ENCODE measurements at places on chromosomes 12 and 14. TPM values are rescaled to one million over a fixed set of nuclear protein-coding genes. Genes with fewer than 3 reads are reported as not detected.

DNA sequence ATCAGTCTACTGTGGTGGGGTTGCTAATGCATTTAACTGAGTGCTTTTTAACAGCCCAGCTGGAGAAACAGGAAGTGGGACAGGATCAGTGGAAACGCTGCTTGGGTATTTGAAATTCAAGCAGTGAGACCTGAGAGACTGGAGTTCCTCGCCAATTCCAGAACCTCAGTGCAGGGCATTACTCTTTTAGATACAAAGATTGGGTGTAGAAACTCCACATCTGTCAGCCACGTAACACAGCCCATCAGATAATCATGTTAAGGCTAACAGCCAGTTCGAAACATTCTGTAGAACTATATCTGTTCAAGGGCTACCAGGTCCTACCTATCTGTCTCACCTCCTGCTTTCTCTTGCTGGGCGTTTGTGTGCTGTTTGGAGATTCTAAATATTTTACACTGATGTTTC lies 45.5 kb downstream of the RAD52 start:
- DNase-seq, result no peak

DNA sequence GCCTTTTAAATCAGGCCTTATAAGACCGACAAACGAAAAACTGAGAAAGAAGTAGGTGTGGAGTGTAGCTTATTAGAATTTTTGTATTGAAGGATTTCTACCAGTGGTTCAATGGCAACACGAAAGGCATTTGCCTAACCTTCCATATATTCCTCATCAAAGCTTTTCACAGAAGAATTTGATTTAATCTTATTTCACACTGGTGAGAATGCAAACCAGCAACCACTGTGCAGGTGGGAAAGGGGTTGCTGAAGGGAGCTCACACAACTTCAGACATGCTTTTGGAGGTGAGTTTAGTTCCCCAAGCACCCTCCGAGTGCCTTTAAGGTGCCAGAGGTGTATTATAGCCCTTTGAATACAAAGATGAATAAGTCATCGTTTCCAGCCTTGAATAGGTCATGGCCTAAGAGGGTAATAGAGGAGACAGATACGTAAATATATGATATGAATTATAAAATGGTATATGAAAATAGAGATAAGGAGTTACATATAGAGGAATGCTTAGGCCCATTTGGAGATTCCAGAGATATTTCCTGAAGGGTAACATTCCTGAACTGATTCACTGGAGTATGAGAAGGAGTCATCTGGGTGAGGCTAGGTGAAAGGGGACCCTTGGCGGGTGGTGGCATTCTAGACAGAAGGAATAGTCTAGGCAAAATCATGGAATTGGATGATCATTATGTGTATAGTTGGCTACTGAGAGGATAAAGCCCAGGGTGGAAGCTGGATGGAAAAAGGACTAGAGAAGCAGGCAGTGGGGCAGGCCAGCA lies 6.4 kb downstream of the ERP27 start:
- no peak for DNase-seq

IL22 gene
- not detected for total RNA-seq

GRCh38 chr12:69514111-69514510 lies 43.9 kb downstream of the FRS2 start:
- no peak for DNase-seq

DNA sequence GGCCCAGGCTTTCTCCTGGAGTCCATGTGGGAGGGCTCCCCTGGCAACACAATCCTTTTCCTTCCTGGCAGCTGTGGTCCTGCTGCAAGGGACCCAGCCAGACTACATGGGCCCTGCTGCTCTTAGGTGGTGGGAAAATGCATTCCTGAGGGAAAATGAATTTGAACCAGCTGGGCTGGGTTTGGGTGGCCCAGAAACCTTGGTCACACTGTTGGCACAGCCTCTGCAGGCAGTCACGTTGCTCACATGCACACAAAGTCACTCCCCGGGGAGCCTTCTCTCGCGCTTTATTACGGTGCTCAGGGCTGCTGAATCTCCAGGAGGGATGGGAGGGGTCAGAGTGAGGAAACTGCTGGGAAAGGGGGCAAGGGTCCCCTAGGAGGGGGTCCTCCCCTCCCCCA lies 17.2 kb downstream of the PLEKHG3 start:
- peak; percentile 83 for DNase-seq

- no peak for DNase-seq
Observed at GRCh38 chr12:91274916-91275315, 92.3 kb upstream of the DCN start.

Data from mesenteric fat pad (tissue), 1 donor.